ENCODE measurements at places on chromosomes 2 and 18.
A peak's percentile ranks its signal among the peaks of the same experiment; 100 is the strongest.

DNA sequence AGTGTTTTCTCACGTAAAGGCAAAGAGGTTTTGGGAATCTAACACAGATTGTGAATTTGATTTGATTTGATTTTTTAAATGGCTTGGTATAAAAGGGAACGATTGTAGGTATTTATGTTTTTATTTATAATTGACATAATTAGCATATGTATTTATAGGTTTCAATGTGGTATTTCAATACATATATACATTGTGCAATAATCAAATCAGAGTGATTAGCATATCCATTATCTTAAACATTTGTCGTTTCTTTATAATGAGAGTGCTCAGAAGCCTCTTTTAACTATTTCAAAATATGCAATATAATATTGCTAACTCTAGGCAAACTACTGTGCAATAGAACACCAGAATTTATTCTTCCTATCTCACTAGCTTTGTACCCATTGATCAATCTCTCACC is 35.1 kb upstream of the CDH2 start:
- no peak for DNase-seq

GRCh38 chr2:30048636-30049175 is 98.1 kb upstream of the YPEL5 start:
- no peak for DNase-seq

GRCh38 chr2:148545390-148546256 is 98.9 kb upstream of the EPC2 start:
- no peak for DNase-seq

GRCh38 chr2:14654835-14655282 is 22.3 kb downstream of the LRATD1 start:
- no peak for DNase-seq

DNA sequence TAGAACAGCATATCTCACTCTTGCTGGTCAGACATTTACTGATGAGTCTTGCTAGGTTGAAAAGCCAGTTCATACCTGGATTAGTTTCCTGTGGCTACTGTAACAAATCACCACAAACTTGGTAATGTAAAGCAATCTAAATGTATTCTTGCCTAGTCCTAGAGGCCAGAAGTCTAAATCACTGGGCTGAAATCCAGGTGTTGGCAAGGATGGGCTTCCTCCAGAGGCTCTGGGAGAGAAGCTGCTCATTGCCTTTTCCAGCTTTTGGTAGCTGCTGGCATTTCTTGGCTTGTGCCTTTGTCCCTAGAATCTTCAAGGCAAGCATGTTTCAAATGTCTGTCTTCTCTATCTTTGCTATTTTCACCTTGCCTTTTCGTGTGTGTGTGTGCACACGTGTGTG is 62.3 kb upstream of the MAP4K3 start:
- no peak for DNase-seq

GRCh38 chr2:231395188-231396057 is at the start of gene B3GNT7:
B3GNT7 (plus strand) TSS chr2:231395710; CDS start chr2:231395804, 94 bp downstream.
- DNase-seq, result no peak

DNA sequence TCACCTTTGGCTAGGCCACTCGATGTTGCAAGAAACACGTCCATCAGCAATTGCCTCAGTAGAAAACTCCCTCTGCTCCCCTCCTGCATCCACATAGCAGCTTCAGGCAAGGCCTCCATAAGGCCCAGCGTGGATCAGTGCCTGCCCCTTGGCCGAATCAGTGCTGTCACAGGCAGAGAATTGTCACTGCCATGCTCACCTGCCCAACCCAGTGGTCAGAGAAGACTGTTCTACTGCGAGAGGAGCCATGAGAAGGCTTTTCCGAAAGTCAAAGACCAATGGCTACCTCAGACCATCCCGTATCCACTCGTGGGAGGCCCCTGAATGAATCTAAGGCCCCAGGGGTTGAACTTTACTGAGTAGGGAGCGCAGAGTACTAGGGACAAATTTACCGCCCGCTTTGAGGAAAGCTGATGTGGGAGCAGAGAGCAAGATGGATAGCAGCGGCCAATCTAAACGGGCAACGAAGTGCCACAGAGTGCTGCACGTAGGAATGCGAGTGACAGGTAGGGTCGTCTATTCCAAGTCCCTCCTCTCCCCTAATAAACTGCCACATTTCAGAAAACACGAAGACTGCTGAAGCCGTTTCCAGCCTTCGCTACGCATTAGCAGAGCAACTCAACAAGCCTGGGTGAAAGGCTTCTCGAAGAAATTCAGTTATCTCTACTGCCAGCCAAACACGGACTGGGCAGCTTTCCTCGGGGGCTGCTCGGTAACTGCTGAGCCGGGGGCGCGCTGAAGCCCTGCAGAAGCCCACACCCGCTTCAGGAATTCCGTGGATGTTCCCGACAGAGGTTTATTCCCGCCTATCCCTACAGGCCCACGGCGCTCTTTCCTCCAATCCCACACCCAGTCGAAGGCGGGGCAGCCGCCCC is 968 bp upstream of the RALBP1 start:
- DNase-seq, result peak; percentile 81
